ENCODE measurements at places on chromosomes 1 and 21. TPM values are rescaled to one million over a fixed set of nuclear protein-coding genes. Genes with fewer than 3 reads are reported as not detected.

DNA sequence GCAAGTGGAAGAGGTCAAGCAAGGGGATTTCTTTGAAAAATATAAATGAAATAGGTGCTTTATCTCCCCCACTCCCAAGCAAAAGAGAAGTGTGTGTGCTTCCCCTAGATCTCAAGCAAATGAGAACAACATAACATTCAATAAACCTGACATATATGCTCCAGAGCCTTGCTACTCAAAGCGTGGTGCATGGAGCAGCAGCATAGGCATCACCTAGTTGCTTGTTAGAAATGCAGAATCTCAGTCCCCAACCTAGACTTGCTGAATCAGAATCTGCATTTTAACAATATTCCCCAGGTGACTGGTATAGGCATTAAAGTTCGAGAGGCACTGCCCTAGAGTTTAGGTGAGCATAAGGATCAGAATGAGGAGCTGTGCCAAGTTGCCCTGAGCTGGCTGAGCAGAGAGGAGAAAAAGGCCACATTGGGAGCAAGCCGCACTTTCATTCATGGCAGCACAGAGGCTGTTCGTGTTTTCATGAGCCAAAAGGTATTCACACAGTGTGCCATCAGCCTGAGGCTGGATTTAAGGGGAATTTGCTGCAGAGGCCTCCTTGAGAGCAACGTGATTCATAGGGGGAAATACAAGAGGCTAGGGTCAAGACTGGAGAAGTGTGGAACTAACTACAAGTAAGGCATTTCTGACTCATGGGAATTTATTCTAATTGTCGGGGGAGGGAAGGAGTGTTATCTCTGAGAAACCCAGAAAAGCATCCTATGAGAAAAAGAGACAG is 14.3 kb upstream of the LPAR3 start:
- no peak for DNase-seq

GRCh38 chr1:18901147-18901951 is 1.0 kb downstream of the ALDH4A1 start:
- DNase-seq, result no peak

DNA sequence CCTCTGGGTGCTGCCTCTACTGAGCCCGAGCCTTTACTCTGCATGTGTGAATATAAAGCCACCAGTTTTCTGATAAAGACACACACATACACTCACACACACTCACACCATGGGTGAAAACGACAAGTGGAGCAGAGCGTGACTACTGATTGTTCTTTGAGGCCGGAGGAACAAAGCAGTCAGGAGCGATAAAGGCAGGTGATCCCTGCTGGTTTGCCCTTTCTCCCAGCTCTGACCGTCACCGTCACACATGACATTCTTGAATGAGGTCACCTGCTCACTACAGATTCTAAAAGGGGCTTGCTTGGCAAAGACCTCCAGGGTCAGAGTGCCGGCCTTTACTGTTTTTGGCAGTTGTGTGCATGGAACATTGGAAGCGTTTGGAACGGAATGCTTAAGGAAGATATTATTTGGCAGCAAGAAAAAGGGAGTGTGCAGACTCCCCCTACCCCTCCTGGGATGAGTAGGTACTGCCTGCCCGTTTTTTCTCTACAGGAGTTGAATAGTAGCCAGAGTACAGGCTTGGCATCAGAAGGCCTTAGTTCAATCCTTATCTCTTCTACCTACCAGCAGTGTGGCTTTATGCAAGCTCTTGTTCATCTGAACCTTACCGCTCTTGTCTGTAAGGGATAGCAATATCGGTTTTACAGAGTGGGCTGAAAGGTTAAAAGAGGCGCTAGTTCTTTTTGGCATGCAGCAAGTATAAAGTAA is 79.7 kb downstream of the PBX1 start:
- no peak for DNase-seq

The FAM72D gene
- total RNA-seq, result 2.7 TPM

Data from esophagus squamous epithelium (tissue), 5 donors.